Mammary epithelial cell (primary cell): ENCODE measurements at places on chromosomes 12 and 14. TPM values are rescaled to one million over a fixed set of nuclear protein-coding genes. Genes with fewer than 3 reads are reported as not detected.

DNA sequence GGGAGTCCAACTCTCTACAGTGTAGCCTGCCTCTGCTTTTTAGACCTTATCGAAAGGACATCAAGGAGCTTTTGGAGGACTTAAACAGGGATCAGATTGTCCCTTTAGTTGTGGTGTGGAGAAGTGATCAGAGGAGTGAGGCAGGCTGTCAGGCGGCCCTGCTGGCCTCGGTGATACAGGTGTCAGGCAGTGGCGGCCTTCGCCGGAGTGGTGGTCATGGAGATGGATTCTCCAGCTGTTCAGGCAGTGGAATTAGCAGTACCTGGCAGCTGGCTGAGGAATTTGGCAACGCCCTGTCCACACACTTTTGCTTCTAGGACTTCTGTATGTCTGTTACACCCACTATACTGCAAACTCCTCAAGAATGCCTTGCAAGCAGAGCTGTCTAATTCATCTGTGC, 4.2 kb upstream of the CLMN start:
- DNase-seq, result no peak

GRCh38 chr14:47821135-47821534, 145.7 kb upstream of the MDGA2 start:
- no peak for DNase-seq

GRCh38 chr14:54105406-54105805, 148.8 kb upstream of the BMP4 start:
- DNase-seq, result peak; percentile 87

- no peak for DNase-seq
Observed at GRCh38 chr14:31283578-31284252, 76.1 kb upstream of the HECTD1 start.

UNG gene
- 38.6 TPM for polyA plus RNA-seq

- DNase-seq, result peak; percentile 5
Observed at GRCh38 chr14:79369359-79370332, 841.7 kb downstream of the DIO2 start.

- DNase-seq, result no peak
Observed at GRCh38 chr12:7784701-7785100, 4.5 kb upstream of the NANOG start.

GRCh38 chr14:33504246-33505099, 446.4 kb downstream of the EGLN3 start:
- no peak for DNase-seq

- no peak for DNase-seq
Observed at GRCh38 chr14:40847480-40847879, 759.2 kb upstream of the LRFN5 start.

ADGRD1 gene
- not detected for polyA plus RNA-seq

BMAL2 gene
- polyA plus RNA-seq, result 12.7 TPM

DNA sequence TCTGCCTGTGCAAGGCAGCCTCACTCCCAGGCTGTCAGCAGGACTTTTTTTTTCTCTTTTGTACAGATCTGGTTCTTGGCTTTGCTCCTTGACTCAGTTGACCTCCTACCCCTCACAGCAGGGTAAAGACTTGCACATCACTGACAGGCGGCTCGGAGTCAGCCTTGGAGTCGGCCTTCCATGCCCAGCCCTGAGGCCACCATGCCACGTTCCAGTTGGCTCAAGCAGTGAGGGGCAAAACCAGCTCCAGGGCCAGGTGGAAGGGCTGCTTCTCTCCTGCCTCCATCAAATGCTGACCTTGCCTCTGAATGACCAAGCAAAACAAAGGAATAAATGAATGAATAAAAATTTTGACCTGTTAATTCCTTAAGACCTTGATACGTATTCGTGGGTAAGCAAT, 27.6 kb downstream of the JAG2 start:
- DNase-seq, result no peak

- DNase-seq, result no peak
Observed at GRCh38 chr12:23887055-23887835, 62.2 kb downstream of the SOX5 start.

DNA sequence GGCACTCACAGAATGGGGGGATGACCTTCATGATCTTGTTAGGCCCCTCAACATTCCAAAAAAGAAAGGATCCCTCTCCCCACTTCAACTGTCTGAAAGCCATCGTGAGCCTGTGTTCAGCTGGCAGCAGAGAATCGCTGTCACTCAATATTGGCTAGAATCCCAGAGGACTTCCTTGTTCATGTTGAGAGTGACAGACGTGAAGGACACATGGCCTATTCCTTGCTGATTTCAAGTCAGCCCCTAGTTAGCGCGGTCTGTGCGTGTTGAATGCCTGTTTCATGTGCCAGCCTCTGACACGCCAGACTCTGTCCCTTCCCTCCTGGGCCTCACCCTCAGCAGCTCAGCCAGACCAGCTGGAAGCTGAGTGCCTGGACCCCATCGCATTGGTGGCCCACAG, 43.1 kb downstream of the DNAH10 start:
- no peak for DNase-seq

- DNase-seq, result peak; percentile 75
Observed at GRCh38 chr14:71739273-71739990, 192.8 kb upstream of the RGS6 start.

DNA sequence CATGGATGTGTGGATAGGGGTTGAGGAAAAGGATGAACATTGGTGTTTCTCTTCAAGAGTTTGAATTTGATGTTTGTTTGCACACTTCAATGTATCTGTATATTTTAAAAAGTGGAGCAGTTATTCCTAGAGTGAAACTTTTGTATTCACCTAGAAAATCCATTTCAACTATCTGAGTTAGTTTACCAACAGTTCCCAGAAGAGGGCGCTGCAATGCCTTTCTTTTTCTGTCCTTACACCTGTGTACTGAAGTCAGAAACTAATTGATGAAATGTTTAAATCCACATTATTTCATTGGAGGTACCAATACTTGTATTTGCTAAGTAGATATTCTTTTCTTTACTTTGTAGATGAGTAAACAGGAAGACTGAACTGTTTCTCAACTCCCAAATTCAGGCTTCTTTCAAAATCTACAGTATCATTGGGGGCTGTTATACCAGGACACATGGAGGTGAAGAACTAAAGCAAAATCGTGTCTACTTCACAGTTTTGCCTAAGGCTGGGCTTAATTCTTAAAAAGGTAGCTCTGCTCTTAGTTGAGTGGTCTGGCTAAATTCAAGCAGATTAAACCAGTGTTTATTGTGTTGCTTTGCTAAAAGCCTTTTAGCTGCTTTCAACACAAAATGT, 26.6 kb upstream of the KLRB1 start:
- peak; percentile 39 for DNase-seq

- DNase-seq, result no peak
Observed at GRCh38 chr12:111904446-111904975, 62.5 kb downstream of the MAPKAPK5 start.

DNA sequence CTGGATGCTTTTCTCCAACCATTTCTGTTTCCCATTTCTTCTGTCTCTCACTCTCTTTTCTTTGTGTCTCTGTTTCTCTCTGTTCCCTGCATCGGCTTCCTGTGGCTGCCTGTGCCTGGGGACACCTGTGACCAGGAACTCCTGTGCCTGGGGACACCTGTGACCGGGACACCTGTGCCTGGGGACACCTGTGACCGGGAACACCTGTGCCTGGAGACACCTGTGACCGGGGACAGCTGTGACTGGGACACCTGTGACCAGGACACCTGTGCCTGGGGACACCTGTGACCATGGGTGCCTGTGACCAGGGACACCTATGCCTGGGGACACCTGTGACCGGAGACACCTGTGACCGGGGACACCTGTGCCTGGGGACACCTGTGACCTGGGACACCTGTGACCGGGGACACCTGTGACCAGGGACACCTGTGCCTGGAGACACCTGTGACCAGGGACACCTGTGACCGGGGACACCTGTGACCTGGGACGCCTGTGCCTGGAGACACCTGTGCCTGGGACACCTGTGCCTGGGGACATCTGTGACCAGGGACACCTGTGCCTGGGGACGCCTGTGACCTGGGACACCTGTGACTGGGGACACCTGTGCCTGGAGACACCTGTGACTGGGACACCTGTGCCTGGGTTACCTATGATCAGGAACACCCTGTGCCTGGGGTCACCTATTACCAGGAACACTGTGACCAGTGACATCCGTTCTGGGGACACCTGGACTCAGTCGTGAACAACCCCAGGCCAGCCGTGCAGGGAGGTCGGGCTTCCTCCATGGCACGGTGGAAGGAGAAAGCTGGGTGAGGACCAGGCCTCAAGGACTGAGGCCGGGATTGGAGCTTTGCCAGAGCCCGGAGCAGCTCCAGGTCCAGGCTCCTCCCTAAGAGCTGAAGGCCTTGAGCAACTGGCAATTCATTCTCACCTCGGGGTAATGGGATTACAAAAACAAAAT, 23.4 kb upstream of the FBRSL1 start:
- no peak for DNase-seq

GRCh38 chr14:61611880-61612630, 83.3 kb upstream of the HIF1A start:
- no peak for DNase-seq

DNA sequence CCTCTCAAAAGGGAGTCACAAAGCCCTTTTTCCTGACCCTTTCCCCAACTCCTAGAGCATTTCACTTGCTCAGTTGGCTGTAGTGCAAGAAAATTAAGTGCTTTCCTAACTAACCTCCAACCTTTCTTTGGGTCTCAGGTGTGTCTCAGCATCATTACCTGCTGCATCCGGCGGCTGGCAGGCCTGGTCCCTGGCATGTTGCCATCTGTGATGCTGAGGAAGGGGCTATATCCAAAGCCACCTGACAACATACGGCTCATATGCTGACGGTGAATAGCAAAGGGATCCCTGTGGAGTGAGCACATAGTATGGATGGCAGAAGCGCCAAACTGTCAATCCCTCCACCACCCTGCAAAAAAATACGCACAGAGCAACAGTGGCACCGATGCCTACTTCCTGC, 1.2 kb downstream of the MLF2 start:
- no peak for DNase-seq

- DNase-seq, result no peak
Observed at GRCh38 chr12:45469902-45470301, 254.0 kb downstream of the ANO6 start.

DNA sequence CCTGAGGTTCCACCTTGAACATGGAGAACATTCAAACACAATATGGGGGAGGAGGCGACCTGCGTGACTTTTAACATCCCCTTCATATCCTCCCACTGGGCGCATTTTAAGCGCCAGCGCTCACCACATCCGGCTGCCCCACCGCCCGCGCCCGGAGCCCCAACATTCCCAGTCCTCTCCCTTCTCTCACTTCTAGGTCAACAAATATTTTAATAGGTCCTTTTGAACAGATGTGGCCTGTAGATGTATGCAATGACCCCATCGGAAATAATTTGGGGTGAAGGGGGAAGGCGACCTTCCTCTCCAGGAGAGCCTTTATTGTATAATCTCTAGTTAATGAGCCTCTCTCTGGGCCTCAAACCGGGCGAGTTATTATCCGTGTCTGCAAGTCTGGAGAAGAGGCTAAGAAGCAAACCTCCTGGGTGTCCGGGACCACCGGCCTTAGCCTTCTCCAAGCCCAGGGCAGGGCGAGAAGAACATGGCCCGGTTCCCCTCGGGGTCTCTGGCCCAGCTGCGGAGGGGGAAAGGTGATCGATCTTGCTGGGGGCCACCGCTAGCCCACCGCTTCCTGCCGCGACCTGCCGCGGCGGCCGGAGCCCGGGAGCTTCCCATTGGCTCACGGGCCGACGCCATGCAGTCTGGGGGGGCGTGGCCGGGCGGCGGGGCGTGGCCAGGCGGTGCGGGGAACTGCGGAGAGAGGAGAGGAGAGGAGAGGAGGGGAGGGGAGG, 83.2 kb upstream of the HMGA2 start:
- peak; percentile 73 for DNase-seq

DNA sequence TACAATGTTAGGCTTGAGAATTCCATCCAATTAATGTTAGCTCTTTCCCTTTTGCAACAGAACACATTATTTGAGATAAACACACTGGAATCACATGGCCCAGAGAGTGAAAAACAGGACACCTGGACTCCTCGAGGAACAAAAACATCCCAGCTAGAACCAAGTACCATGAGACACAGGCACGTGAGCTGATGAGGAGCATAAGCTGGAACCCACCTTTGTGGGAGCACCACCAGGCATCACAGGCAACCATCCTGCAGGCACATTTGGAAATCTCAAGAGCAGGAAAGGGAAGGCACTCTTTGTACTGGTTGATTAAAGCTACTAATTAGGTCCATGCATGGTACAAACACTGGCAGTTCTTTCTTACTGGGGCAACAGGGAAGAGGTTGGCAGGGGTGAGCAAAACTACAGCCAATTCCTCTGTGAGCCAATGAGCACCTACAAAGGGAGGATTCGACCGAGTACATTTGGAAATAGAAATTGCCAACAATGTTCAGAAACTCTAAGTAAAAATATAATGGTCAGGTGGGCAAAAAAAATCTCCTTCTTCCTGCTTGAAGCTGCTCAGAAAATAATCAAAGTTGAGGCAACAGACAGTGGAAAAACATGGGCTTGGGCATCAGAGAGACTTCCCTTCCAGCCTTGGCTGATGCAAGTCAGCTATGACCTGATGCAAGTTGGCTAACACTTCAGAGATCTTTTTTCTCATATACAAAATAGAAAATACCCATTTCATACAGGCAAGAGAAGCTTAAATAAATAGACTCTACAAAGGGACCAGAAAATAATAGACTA, 216.7 kb downstream of the NUAK1 start:
- DNase-seq, result no peak

DNA sequence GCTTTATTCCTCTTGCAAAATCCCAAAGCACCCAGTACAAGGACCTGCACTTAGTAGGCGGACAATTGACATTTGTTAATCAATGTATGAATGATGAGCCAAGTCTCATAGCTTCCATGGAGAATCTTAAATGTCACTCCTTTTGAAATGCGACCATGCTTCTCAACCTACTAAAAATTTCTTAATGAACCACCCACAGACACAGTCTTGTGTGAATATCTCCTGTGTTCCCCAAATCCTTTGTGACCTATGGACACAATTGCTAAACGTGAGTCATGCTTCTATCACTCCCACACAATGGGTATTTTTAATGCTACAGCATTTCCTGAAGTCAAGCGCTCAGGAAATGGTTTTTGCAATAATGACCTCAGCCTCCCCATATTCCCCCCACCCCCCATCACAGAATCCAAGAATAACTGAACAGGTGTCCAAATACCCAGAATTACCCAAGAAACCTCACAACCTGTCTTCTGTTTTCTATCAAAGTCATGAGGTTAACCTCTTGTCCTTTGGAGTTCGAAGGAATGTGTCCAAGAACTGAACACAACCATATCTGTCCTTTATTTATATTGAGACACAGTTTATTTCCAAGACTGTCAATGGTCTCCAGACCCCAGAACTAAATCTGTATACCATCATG, 163.6 kb upstream of the PLEKHG7 start:
- DNase-seq, result peak; percentile 96
